Endothelial cell of umbilical vein (primary cell): ENCODE measurements at places on chromosomes 6 and 20. TPM values are rescaled to one million over a fixed set of nuclear protein-coding genes. Genes with fewer than 3 reads are reported as not detected.
A peak's percentile ranks its signal among the peaks of the same experiment; 100 is the strongest.

Gene TMEM244
- not detected in 2 replicates for polyA plus RNA-seq

Gene TRIM31
- polyA plus RNA-seq: not detected in 2 replicates

Gene SNAI1
- polyA plus RNA-seq: 10.8 and 11.5 TPM in 2 replicates

Gene ZNF334
- 0.03 and 0.08 TPM in 2 replicates for polyA plus RNA-seq

Gene DPPA5
- polyA plus RNA-seq: not detected in 2 replicates

Gene FLRT3
- polyA plus RNA-seq: 0.06 and 0.08 TPM in 2 replicates

Gene KHDC1L
- 0.15 and 0.18 TPM in 2 replicates for polyA plus RNA-seq

- no peaks in the 10 kb centered on the region for H3K27me3 ChIP-seq
- H3K27ac ChIP-seq: no peak within 1 kb of the TSS
- peaks cover 15% of the 10 kb centered on the region for H3K4me1 ChIP-seq
- peak within 1 kb of the TSS; percentile 49 for H3K4me3 ChIP-seq
- no peaks in the 10 kb centered on the region for H3K36me3 ChIP-seq
Measured at GRCh38 chr6:17281100-17281496, at the start of gene RBM24. RBM24 (plus strand) TSS chr6:17281361; CDS start chr6:17281582, 221 bp downstream.

DNA sequence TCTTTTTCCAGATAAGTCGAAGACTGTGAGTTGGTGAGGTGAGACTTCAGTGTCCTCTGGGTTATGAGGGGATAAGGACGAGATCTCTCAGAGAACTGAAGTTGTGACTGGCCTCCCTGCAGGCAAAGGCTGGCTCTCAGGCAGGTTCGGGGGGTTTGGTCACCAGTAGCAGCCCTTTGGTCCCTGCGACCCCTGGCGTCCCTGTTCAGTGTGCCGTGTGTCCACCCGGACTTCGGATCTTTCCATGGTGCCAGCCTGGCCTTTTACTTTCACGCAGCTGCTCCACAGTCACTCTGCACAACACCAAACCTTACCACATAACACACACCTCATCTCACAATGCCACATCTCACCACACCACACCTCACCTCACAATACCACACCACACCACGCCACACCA, 131.9 kb downstream of the ERMARD start:
- no peaks in the 10 kb centered on the region for H3K36me3 ChIP-seq
- no peaks in the 10 kb centered on the region for H3K4me1 ChIP-seq
- H3K27me3 ChIP-seq: peaks cover 19% of the 10 kb centered on the region
- no peak for DNase-seq
- H3K27ac ChIP-seq: no peak overlapping the region

GRCh38 chr20:8148501-8148900, 16.4 kb downstream of the PLCB1 start:
- H3K4me3 ChIP-seq: no peak overlapping the region
- peak; percentile 89 for DNase-seq
- no peaks in the 10 kb centered on the region for H3K27me3 ChIP-seq
- H3K4me1 ChIP-seq: peaks cover 92% of the 10 kb centered on the region
- H3K36me3 ChIP-seq: no peaks in the 10 kb centered on the region

DNA sequence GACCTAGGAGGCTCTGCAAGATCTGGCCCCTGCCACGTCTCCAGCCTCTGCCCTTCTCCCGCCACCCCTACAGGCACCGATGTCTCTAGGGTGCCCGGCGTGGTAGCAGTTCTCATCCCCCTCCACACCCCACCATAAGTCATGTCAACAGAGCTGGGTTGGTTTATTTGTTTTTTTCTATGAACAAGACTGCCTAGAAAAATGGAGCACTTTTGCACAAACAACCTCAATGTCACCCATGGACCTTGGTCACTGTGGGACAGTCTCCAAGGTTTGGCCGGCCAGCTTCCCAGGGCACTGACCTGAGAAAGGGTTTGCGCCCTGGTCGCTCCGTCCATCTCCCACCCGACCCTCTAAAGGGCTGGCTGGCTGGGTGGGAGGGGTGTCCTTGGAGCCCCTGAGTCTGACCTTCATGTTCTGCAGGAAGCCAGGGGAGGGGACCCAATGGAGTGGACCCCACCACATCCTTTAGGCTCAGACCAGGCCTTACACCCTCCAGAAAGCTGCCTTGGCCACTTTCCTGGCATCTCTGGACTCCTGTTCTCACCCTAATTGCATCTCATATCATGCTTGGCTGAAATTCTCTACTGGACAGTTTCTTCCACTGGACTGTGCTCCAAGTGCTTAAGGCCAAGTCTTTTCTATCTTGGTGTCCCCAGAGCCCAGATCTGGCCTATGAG, 104.8 kb upstream of the PTPN1 start:
- H3K4me3 ChIP-seq: no peak overlapping the region
- DNase-seq: no peak
- H3K36me3 ChIP-seq: no peaks in the 10 kb centered on the region

DNA sequence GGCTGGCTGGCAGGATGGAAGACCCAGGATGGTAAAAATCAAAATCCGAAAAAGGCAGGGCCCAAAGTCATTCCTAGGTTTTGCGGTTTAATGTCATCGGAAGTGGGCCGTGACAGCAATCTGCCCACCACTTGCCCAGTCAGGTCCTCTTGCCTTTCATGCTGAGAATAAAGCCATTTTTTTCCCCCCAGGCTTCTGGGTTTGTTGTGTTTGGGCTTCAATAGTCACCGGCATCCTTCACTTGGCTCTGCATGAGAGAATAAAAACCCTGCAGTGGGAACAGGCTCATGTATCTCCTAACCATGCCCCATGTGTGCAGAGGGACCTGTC, 56.1 kb downstream of the MEP1A start:
- no peak overlapping the region for H3K4me3 ChIP-seq
- no peaks in the 10 kb centered on the region for H3K27me3 ChIP-seq
- peak overlapping the region; percentile 54 for H3K27ac ChIP-seq
- no peaks in the 10 kb centered on the region for H3K36me3 ChIP-seq
- no peak for DNase-seq

DNA sequence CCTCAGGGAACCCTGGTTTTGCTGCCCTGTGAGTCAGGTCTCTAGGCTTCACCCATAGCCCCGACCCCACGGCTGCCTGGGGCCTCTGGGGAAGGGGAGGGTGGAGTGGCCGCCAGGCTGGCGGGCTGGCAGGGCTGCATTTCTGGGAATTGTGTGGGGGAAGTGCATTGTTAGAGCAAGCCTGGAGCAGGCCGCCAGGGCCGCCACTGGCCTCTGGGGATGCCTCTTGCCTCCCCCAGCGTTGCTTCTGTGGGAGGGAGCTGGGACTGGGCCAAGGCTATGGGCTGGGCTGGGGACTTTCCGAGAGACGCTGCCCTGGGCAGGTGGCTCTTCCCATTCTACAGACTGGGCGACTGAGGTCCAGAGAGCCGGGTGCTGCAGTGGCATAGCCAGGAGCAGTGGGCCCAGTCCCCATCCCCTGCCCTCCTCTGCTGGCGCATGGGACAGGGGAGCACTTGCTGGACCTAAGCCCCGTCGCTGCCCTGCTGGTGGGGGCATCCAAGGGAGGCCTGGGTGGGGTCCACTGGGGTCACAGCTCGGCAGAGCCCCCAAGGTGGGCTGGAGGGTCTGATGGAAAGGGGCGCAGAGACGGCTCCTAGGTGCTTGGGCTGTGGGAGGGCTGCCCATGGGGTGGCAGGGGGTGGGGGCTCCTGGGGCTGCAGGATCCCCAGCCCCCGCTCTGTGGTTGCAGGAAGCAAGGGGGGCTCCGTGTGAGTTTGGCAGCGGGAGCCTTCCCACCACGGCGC, 6.6 kb upstream of the SOX18 start:
- DNase-seq: peak; percentile 84
- H3K4me3 ChIP-seq: no peak overlapping the region
- no peaks in the 10 kb centered on the region for H3K36me3 ChIP-seq
- peak overlapping the region; percentile 83 for H3K27ac ChIP-seq

DNA sequence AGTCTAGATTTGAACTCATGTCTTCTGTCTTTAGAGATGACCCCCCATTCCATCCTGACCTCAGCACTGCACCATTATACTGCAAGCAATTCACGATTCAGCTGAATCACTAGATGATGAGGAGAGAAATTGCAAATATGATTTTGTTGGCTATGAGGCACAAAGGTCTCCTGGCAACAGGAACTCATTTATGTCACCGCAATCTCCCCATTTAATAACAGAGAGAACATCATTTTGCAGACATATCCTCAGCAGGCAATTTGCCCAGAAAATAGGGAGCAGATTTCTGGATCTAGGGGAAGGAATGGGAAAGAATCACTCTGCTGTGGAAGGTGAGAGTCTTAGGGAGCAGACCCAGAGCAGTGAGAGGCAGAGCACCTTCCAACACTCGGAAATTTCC, 303.0 kb downstream of the PAX1 start:
- no peak overlapping the region for H3K4me3 ChIP-seq
- no peaks in the 10 kb centered on the region for H3K27me3 ChIP-seq
- no peaks in the 10 kb centered on the region for H3K36me3 ChIP-seq
- DNase-seq: no peak

GRCh38 chr6:83124553-83124952, 57.1 kb downstream of the DOP1A start:
- no peak overlapping the region for H3K27ac ChIP-seq
- H3K4me3 ChIP-seq: no peak overlapping the region
- no peak for DNase-seq

- peak; percentile 24 for DNase-seq
- peak overlapping the region; percentile 27 for H3K4me3 ChIP-seq
- H3K27ac ChIP-seq: peak overlapping the region; percentile 55
- H3K4me1 ChIP-seq: peaks cover 32% of the 10 kb centered on the region
- H3K36me3 ChIP-seq: no peaks in the 10 kb centered on the region
- H3K27me3 ChIP-seq: no peaks in the 10 kb centered on the region
Measured at GRCh38 chr6:157822245-157823000, 623 bp upstream of the SNX9 start.

- no peaks in the 10 kb centered on the region for H3K36me3 ChIP-seq
- H3K27me3 ChIP-seq: no peaks in the 10 kb centered on the region
- no peak for DNase-seq
- no peak overlapping the region for H3K27ac ChIP-seq
- no peaks in the 10 kb centered on the region for H3K4me1 ChIP-seq
Measured at GRCh38 chr6:159989492-159990480, 20.9 kb downstream of the IGF2R start.

DNA sequence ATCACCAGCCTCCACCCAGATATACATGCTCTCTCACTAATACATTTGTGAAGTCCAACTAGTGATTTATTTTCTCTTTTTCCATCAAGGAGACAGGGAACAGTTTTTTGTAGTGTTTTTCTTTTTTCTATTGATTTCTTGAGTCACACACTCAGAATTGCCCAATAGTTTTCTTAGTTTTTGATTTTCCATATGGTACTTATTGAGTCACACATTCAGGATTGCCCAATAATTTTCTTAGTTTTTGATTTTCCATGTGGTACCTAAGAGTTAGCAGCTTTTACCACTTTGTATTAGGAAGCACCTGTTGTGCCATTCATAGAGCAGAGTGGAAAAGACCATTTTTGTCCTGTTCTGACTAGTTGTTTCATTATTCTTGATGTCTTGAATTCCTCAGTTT, 1268.8 kb downstream of the EPHA7 start:
- H3K27ac ChIP-seq: no peak overlapping the region
- no peaks in the 10 kb centered on the region for H3K36me3 ChIP-seq
- no peaks in the 10 kb centered on the region for H3K27me3 ChIP-seq
- H3K4me3 ChIP-seq: no peak overlapping the region
- no peaks in the 10 kb centered on the region for H3K4me1 ChIP-seq

DNA sequence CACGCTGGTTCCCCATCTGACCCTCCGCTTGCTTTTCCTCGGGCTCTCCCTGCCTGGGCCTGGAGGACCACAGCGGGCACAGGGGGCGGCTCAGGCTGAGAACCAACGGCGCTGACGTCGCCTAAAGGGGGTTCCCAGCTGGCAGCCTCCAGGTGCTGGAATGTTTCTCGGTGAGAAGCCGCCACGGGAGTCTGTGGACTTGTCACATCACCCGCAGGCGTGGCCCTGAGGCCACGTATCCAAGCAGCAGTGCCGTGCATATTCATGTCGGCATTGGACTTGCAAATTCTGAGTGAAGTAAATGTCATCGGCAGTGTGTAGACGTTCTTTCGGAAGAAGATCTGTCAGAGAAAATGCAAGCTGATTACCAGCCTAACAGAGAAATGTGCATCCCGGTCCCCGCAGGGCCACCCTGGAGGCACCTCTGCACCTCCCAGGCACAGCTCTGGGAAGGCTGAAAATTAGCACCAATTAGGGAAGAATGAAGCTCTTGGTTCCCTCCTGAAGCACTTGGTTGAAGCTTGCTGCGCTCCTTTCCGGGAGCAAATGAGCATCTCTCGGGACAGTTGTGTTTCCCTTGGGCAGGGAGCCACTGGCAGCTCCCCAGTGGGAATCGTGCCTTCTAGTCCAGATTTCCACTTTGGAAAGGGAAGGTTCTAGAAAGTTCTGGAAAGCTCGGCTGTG, 24.3 kb downstream of the NTSR1 start:
- no peaks in the 10 kb centered on the region for H3K36me3 ChIP-seq
- DNase-seq: no peak
- H3K4me3 ChIP-seq: no peak overlapping the region
- no peak overlapping the region for H3K27ac ChIP-seq

DNA sequence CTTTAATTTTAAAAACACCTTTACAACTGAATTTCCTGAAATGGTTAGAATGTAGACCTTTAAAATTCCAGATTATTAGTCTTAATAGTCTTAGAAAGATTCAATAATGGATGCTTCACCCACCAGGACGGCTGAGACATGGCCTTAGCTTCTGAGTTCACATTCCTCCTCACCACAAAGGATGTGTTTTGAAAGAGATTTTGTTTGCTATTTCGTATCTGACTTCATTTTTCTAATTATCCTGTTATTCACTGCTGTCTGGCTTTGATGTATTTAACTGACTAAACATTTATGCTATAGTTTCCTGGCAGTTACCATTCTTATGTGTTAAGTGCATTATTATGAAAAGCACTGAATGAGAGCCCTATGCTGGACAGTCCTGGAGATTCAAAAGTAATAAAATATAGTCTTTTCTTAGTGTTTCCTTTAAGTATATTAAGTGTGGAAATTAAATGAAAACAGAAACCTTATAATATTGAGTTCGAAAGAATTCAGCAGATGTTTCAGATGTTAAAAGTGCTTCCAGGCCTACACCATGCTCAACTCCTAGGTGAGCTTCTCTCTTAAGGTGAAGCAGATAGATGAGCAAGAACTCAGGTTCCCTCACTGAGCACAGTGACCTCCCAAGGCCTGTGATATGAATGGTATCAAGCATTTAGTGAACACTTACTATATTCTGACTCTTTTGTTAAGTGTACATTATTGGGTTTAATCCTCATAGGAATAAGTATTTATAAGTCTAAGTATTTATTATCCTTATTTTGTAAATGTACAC, 40.3 kb downstream of the MAP3K4 start:
- peak; percentile 60 for DNase-seq
- H3K4me1 ChIP-seq: no peaks in the 10 kb centered on the region
- H3K27me3 ChIP-seq: no peaks in the 10 kb centered on the region
- H3K4me3 ChIP-seq: no peak overlapping the region
- H3K36me3 ChIP-seq: peaks cover 4% of the 10 kb centered on the region
